ENCODE measurements at places on chromosomes 16 and 17.

DNA sequence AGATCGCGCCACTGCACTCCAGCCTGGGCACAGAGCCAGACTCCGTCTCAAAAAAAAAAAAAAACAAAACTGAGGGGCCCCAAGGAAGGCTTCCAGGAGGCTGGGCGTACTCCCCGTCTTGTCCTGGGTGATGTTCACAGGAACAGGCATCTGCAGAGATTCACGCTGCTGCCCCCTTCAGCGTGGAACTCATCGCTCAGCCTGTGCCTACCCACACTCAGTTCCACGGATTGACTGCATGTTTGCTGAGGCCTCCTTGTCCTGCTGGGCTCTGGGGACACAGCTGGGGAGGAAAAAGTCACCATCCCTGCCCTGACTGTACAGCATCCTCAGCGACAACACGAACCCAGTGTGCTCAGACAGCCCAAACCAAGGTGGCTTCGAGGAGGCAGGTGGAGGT, 12.9 kb upstream of the OSGIN1 start:
- no peak for DNase-seq

GRCh38 chr17:60908324-60908723, 230.7 kb downstream of the BCAS3 start:
- no peak for DNase-seq

DNA sequence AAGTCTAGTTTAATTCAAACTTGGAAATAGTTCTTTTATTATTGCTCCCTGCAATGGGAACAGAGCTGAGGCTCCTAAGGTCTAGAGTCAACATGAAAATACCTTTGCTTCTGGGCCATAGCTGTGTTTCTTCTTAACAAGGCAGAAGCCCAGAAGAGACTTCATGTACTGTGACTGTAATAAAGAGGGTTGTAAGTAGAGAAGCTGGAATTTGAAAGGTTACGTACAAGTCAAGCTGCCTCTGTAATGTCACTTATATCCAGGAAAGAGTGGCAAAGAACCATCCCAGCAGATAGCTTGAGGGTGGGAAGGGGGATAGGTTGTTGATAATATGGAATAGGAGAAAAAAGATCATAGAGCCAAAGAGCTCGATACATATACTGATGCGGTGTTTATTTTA, 248.6 kb downstream of the WWOX start:
- DNase-seq, result no peak

GRCh38 chr16:89052890-89053724, 40.5 kb upstream of the ACSF3 start:
- peak; percentile 38 for DNase-seq

DNA sequence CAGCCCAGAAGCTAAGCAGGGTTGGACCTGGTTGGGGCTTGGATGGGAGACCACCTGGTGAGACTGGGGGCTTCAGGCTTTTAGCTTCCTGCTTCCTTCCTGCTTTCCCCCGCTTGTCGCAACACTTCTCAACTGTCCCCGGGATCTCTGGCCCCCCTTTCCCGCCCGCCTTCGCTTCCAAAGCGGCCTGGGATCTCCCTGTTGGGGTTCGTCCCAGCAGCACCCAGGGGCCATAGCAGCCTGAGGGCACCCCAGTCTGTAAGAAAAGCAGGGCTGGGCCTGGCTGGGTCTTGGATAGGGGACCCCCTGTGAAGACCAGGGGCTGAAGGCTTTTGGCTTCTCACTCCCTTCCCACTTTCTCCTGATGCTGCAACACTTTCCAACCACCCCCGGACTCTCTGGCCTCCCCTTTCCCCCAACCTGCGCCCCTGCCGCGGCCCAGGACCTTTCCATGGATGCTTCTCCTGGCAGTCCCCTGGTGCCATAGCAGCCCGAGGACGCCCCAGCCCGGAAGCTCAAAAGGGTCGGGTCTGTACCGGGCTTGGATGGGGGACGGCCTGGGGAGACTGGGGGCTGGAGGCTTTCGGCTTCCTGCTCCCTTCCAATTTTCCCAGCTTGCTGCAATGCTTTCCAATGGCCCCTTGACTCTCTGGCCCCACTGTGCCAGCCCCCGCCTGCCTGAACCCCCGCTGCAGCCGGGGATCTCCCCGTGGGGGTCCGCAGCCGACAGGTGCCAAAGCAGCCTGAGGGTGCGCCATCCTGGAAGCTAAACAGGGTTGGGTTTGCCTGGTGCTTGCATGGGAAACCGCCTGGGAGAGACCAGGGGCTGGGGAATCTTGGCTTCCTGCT, 2276.2 kb downstream of the TP53TG3F start:
- DNase-seq, result no peak

- no peak for DNase-seq
Measured at GRCh38 chr16:13969711-13970110, 49.8 kb downstream of the ERCC4 start.
